Stimulated activated CD4-positive, alpha-beta T cell treated with anti-CD3 and anti-CD28 coated beads, Interleukin-4, amount 100 ng/mL, for 24 hours (primary cell): ENCODE measurements at places on chromosomes 7 and 10.

DNA sequence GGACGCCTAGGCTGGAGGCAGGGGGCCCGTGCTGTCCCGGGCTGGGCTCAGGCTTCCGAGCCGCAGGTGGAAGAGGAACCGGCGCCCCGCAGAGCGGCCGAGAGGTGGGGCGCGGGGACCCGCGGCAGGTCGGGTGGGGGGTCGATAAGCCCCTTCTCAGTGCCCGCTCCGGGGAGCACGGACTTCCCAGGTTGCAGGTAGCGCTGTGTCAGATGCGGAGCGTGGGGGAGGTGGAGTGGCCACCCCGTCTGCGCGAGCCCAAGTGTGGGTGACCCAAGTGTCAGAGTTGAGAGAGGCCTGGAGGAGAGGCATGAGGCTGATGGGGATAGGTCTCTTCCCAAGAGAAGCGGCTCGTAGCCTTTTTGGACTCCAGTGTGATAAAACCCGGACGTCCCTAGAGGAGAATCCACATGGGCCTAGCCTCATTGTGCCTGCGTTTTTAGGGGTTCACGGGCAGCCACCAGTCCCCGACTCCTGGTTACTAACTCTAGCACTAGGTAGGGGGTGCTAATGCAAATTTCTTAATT lies 580 bp downstream of the EEPD1 start:
- DNase-seq, result no peak

DNA sequence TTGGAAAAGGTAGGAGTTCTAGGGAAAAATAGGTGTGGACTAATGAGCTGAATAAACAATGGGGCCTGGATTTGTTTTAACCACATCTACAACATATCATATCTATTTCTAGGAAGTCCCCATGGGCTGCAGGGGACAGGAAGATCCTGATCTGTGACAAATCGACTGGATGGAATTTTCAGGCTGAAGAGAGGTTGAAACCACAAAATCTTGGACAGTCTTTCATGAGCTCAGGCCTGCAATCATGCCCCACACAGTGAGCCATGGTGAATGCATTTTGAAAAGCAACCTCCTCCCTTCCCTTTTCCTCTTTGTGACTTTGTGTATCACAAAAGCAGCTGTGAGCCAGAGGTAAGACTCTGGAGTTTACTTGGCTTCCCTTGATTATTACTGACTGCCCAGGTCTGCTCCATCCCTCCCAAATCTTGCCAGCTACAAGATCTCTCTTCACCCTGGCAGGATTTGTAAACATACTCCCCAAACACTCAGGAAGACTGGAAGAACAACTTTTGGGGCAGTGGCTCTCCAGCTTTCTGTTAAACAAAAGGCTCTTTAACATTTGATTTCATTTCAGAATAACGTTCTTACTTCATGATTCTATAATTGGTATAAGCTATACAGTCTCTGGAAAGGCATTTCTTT lies 66.4 kb downstream of the ASAH2B start:
- DNase-seq, result no peak

GRCh38 chr10:85603151-85603940 lies 763.2 kb downstream of the GRID1 start:
- no peak for DNase-seq

GRCh38 chr10:11170993-11171851 lies 153.6 kb downstream of the CELF2 start:
- DNase-seq, result peak; percentile 57

GRCh38 chr7:107253599-107253998 lies 84.8 kb downstream of the HBP1 start:
- DNase-seq, result no peak

- DNase-seq, result no peak
These were observed 9.8 kb downstream of the NKX6-2 start for GRCh38 chr10:132776186-132776585.

GRCh38 chr10:53209944-53210611 lies 437.5 kb upstream of the MBL2 start:
- DNase-seq, result no peak

- DNase-seq, result no peak
These were observed 26.6 kb upstream of the LMTK2 start for GRCh38 chr7:98079891-98080648.

DNA sequence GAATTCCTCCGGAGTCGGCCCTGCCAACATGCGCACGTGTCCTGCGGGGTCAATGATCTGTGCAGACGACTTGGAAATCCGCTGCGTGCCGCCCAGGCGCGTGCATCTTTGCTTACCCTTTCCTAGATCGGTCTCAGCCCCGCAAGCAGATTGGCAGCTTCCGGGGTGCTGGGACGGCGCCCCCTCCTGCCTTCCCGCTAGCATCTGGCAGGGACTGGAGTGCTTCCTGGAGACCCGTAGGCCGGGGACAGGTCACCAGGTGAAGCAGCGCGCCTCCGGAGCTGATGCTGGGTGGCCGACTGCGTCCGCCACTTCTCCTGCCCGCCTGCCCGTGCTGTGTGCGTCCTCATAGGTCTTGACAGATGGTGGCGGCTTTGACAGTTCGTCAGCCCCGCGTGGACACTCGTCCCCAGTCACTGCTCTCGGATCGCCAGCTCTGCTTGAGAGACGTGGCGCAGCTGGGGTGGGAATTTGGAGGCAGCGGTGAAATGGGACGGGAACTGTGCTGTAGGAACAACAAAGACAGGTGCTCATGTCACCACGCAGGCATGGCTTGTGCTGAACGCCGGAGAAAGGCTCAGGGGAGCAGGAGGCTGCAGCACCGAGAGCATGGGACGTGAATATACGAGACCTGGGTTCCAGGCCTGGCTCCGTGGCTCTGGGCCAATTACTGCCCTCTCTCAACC lies 21.9 kb upstream of the KCNK18 start:
- DNase-seq, result peak; percentile 26

DNA sequence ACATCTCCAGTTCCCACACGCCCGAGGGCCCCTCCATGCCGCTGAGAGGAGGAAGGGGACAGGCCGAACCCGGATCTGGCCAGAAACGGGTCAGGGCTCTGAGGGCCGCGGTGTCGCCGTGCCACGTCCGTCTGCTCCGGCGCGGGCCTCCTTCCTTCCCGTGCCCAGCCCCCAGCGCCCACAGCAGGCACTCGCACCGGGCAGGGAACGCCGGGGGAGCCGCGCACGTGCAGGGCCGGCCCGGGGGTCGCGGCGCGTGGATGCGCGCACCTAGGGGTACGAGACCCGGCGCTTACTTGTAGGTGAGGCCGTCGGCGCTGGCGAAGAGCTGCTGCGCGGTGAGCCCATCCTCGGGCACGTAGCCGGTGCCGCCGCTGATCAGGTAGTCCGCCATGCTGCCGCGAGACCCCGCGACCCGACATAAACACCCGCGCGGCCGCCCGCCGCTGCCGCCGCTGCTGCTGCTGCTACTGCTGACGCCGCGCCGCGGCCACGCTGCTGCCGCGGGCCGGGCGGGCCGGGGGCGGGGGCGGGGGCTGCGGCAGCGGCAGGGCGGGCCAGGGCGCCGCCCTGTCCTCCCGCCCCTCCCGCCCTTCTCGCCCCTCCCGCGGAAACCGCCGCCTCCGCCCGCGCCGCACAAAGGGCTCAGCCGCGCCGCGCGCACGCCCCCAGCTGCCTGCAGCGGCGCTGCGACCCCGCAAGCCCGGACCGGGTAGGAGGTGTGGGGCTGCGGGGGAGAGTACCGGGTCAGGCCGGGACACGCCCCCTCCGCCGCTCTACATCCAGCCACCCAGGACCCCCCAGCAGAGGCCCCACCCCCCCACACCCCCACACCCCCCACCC lies 4.1 kb downstream of the IMPDH1 start:
- DNase-seq, result peak; percentile 47

- no peak for DNase-seq
These were observed 1203.2 kb downstream of the SORCS3 start for GRCh38 chr10:105844241-105844640.
